ENCODE measurements at places on chromosomes 6 and 20. TPM values are rescaled to one million over a fixed set of nuclear protein-coding genes. Genes with fewer than 3 reads are reported as not detected.
A peak's percentile ranks its signal among the peaks of the same experiment; 100 is the strongest.

DNA sequence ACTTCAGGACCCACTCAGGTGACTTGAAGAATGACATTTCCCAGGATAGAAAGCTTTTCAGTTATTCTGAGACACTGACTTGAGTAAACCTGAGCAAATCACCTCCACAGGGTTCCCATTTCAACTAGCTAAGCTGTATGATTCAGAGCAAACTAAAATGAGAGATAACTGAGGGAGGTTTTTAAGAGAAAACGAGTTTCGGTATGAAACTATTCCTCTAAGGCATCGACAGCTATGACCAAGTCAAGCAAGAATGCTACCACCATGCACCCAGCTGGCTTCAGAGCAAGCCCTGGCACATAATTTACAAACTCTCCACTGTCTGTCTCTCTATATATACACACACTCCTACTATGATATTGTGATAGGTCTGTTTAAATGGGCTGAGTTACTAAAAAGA, 75.4 kb downstream of the PERP start:
- no peak for DNase-seq

- no peak for DNase-seq
These were observed 1049.8 kb upstream of the FLRT3 start for GRCh38 chr20:15387228-15387627.

DNA sequence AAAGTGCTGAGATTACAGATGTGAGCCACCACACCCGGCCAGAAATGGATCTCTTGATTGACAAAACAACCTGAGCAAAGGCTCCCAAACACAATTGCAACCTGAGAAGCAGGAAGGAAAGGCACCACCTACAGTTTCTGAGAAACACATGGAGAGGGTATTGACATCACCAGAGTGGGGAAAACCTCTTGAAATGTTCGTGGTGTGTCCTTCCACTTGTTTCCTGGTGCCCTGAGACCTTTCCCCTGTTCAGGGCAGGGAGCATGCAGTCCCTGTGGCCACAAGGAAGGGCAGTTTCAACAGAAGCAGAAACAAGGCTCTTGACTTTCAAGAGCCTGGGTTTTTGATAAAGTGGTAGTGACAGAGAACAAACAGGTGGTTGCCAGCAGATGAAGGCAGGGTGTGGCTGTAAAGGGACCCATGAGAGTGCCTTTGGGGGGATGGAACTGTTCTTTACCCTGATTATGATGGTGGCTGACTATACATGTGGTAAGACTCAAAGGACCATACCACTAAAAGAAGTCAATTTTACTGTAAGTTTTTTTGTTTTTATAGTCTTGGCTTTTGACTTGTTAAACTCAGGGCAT, 3.2 kb upstream of the BPIFA1 start:
- no peak for DNase-seq

Gene AK9
- polyA plus RNA-seq, result 16.1 TPM

DNA sequence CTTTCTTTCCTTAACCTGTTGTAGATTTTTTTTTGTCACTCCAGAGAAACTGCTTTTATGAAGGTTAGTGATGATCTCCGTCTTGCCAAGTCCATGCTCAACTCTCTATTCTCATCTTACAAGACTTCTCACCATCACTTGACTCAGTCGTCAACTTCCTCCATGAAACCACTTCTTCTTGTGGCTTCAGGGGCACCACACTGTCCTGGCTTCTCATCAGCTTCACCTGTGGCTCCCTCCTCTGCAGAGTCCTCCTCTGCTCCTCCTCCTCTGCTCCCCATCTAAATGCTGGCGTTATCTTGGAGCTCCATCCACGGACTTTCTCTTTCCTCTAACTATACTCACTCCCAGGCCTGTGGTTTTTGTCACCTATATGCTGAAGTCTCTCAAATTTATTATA, 187.5 kb downstream of the BACH2 start:
- peak; percentile 29 for DNase-seq

Gene TENT5A
- polyA plus RNA-seq, result 10.9 TPM

Gene CYP24A1
- polyA plus RNA-seq, result not detected

GRCh38 chr20:10660661-10661060, 13.1 kb downstream of the JAG1 start:
- no peak for DNase-seq

DNA sequence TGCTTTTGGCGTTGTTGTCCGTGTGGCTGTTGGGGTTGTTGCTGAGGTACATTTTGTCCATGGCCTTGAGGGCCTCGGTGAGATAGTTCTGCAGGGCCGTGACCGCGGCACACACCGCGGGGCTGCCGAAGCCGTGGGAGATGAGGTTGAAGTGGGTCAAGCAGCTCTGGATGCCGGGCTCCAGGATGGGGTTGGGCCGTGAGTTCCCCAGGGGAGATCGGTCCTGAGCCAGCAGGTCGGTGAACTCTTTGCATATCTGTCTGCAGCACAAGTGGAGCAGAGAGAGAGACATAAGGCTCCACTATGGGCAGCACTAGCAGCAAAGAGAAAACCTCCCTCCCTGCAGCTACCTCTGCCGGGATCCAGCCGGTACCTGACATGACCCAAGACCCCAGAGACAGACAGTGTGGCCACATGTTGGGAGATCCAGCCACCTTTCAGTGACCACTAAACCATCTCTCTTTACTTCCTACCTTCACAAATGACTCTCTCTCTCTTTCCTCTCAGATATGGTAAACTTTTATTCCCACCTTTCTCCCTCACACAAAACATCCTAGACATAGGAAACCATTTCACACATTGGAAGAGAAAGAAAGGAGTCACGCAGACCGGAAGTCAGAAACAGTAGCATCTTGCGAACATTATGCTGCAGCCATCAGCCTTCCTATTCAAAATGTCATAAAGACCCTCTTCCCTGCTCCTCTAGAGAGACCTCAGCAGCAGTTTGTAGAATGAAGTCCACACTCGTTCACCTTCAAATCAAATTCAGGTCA, 16.2 kb downstream of the TFAP2A start:
- DNase-seq, result no peak

Gene PDCD2
- 114 TPM for polyA plus RNA-seq

GRCh38 chr6:14142063-14142450, 24.5 kb downstream of the CD83 start:
- no peak for DNase-seq

DNA sequence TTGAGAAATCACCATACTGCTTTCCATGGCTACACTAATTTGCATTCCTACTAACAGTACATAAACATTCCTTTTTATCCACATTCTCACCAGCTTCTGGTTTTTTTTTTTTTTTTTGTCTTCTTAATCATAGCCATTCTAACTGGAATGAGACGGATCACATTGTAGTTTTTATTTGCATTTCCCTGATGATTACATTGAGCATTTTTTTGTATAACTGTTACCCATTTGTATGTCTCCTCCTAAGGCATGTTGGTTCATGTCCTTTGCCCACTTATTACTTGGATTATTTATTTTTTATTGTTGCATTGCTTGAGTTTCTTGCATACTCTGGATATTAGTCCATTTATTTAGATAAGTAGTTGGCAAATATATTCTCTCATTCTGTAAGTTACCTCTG, 258.0 kb downstream of the MEI4 start:
- no peak for DNase-seq

DNA sequence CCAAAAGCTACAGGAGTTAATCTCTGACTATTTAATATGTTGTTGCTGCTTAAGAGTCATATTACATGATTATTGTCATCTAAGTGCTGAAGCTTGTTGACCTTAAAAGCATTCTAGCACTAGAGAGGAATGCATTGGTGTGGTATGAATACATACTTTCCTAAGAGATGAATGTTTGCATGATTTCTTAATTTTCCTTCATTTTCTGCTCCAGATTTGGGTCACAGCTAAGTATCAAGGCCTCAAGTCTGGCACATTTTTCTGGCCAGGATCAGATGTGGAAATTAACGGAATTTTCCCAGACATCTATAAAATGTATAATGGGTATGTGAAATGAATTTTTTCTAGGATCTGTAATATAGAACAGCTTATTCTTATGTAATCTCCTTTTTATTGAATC, 53.6 kb downstream of the ENPP1 start:
- DNase-seq, result no peak

DNA sequence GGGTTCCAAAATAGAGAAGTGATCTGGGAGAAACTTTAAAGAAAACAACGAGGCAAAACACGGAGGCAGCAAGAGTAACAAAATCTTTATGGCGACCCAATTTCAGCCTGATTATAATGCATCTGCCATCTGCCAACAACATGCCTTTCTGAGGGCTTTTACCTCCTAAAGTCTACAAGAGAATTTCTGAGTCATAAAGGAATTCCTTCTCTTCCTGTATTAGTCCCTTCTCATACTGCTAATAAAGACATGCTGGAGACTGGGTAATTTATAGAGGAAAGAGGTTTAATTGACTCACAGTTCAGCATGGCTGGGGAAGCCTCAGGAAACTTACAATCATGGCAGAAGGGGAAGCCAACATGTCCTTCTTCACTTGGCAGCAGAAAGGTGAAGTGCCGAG, 226.6 kb downstream of the HACE1 start:
- no peak for DNase-seq

DNA sequence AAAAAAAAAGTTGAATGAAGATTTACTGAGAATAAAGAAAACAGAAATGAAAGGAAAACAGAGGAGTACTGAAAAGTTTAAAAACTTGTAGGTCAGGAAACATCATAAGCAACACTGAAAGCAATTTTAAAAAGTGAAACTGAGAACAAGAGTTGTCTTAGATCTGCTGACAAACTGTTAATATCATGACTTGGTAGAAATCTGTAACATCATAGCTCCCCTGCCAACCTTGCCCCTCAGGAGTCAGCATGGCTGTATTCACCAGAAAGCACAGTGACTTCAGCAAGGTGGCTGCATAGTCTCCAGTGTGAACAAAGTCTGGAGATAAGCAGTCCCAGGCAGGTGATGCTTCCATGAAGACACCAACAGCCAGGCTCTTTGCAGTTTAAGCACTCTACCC, 5.3 kb downstream of the NAA20 start:
- no peak for DNase-seq

All from naive B cell (primary cell).